Endothelial cell (in vitro differentiated cells): ENCODE measurements at places on chromosomes 11 and 22.

DNA sequence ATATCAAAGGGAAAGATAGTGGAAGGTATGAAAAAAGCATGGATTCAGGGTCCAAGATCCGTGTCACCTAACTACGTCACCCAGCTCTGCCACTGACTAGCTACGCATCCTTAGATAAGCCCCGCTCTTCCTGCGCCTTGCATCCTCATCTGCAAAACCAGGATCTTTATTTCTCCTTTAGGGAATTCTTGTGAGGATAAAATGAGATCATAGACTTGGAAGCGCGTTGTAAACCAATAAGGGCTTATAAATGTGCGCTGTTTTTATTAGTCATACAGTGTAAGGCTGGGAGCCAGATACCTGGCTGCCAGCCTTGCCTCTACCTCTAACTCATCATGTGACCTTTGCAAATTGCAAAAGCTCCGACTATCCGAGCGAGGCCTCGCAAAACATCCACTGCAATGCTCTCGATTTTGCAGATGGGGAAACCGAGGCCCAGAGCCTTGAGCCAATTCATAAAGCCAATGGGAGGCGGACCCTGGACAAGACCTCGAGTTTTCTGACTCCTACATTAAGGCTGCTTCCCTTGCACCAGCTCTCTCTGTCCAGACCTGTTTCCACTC lies 753 bp downstream of the PRPF19 start:
- DNase-seq: no peak

- no peak for DNase-seq
These were observed 349.4 kb downstream of the METTL15 start for GRCh38 chr11:28457481-28458065.

- DNase-seq: no peak
These were observed 56.2 kb downstream of the GGTLC2 start for GRCh38 chr22:22700631-22701030.

DNA sequence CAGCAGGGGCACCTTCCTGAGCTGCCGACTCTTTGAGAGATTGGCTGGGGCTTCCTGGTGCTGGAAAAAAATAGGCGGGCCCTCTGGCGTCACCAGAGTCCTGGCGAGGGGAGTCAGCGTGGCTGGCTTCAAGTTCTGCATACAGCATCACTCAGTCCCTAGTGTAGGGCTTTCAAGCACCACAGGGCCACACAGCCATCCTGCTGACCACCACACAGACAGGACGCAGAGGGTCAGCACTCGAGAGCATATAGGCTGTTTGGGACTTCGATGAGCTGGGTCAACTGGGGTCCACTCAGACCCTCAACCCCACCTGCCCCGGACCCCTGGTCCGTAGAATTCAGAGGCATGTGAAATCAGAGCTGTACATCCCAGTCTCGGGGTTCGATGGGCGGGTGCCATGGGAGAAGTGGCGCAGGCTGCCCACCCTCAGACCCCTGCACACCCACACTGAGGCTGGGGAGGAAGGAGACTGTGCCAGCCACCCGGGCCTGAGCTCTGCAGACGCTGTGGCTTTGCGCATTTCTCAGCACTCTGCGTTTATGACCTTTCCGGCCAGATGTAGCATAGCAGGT lies 1131.9 kb downstream of the BRD1 start:
- no peak for DNase-seq

DNA sequence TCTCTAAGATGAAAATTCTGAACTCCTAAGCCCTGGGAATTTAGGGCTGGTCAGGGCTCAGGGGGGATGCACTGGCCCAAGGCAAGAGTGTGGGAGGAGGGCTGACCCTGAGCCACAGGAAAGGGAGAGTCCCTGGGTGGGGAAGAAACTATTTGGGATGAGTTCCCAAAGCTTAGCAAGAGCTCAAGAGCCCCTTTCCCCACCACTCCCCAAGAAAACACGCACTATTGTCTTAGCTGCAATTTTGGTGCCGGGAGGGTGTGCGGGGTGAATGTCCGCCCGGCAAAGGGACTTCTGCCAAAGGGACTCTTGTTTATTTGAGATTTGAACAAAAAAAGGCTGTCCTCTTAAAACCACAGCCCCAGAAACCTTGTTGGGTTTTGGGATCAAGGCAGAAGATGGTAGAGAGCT lies 37.0 kb downstream of the KIAA1671 start:
- no peak for DNase-seq

GRCh38 chr11:23336961-23337360 lies 476.7 kb upstream of the CCDC179 start:
- DNase-seq: no peak

DNA sequence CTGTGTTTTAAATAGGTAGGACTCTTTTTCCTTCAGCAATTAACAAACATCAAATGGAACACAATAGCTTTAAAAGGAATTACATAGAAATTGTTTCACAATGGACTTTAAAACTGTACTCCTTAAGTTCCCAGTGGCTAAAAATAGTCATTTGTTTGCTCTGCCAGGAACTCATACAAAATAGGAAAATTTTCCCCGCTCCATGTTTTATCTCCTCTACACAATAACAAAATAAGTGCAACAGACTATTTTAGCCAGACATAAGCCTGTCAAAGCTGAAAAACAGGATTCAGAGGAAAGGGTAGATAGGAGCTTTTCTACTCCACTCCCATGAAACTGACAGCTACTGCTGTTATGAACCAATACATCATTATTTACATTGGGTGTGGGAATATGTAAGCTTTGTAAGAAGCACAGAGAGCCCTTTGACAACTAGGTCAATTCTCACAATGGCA lies 90.1 kb downstream of the STK33 start:
- no peak for DNase-seq

- DNase-seq: no peak
These were observed 23.3 kb downstream of the NTM start for GRCh38 chr11:131393691-131394090.

- no peak for DNase-seq
These were observed 320.4 kb downstream of the CADM1 start for GRCh38 chr11:115183830-115184229.

GRCh38 chr22:47351836-47352579 lies 589.6 kb downstream of the TBC1D22A start:
- no peak for DNase-seq

DNA sequence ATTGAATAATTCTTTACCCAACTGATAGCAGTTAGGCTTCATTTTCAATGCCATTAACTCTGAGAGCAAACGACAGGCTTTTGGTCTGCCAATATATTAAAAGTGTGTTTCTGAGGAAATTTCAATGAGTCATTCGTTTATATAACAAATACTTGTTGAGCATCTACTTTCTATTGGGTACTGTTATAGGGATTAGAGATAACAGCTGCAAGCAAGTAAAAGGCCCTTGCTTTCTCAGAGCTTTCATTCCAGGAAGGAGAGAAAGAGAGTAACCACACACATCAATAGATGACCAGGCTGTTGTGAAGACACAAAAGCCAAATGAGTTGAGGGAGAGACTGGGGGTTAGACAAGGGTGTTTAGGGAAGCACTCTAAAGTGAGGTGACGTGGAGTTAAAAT lies 35.7 kb downstream of the CD44 start:
- no peak for DNase-seq

DNA sequence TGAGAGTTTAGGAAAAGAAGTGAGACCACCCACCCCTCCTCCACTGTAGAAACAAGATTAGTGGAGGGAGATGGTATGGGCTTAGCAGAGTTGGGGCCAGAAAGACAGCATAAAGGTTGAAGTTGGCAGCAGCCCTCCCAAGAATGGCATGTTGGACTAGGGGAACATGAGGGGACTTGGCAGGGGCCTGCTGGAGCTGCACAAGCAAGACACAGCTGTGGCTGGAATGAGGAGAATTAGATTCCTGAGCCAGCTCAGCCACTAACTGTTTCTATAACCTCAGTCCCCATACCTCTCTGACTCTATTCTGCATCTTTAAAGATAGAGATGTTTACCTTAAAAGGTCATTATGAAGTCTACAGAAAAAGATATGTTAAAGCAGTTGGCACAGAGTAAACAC lies 13.2 kb downstream of the MAP6 start:
- no peak for DNase-seq

DNA sequence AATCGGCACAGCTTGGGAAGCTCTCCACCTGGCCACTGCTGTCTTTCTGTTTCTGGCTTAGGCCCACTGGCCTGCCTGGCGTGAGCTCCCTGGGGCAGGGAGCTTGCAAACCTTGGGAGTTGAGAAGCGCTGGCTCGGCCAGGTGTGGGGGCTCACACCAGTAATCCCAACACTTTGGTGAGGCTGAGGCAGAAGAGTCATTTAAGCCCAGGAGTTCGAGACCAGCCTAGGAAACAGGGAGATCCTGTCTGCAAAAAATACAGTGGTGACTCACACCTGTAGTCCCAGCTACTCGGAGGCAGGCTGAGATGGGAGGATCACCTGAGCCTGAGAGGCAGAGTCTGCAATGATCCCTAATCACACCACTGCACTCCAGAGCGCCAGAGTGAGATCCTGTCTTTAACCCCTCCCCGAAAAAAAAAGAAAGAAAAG lies 4.0 kb downstream of the AP5B1 start:
- DNase-seq: no peak
